ENCODE measurements at places on chromosomes 1 and 21. TPM values are rescaled to one million over a fixed set of nuclear protein-coding genes. Genes with fewer than 3 reads are reported as not detected.

Gene PCBP3
- 1.1 TPM for total RNA-seq

Gene CDC42SE1
- 23.6 TPM for total RNA-seq

Gene CFAP141
- not detected for total RNA-seq

Gene OPTC
- not detected for total RNA-seq

Gene GSTM1
- total RNA-seq, result not detected

Data from bronchial smooth muscle cell (primary cell).